ENCODE measurements at places on chromosomes 4 and X.

DNA sequence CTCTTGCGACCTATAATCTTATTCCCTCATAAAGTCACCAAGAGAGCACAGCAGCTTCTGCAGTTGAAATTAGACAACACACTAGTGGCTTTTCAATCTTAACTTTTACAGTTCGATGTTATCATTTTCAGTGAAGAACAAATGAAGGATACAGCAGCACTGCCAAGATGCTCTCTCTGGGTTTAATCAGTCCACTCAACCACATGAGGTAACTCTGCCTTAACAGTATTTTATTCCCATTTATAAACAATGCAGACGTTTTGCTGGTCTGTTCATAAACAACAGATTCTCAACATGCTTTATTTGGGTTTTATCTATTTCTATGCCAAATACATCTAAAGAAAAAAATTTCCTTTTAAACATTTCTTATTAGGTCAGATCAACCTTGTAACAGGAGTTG, 646.0 kb upstream of the FAM241A start:
- DNase-seq = no peak

GRCh38 chr4:156295676-156296195, 342.1 kb upstream of the CTSO start:
- no peak for DNase-seq

- no peak for DNase-seq
Measured at GRCh38 chrX:130114141-130114588, 3.9 kb upstream of the ELF4 start.

GRCh38 chrX:134734466-134734952, 76.2 kb upstream of the PLAC1 start:
- no peak for DNase-seq

GRCh38 chrX:136196691-136197155, 49.4 kb downstream of the FHL1 start:
- DNase-seq = no peak

- no peak for DNase-seq
Measured at GRCh38 chr4:189304809-189305208, 635.9 kb upstream of the FRG1 start.

GRCh38 chr4:150152766-150153165, 74.5 kb downstream of the DCLK2 start:
- no peak for DNase-seq

DNA sequence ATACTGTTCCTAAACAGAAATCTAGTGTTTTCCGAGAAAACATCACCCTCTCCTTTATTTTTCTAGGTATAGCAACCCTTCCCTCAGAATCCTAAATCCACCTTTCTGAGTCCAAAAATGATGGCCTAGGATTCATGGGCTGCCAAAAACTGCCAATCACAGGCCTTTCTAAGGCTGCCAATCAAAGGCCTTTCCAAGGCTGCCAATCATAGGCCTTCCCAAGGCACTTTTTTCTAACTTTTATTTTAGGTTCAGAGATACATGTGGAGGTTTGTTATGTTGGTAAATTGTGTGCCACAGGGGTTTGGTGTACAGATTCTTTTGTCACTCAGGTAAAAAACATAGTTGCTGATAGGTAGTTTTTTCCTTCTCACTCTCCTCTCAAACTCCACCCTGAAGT, 673.7 kb downstream of the FAT4 start:
- no peak for DNase-seq

DNA sequence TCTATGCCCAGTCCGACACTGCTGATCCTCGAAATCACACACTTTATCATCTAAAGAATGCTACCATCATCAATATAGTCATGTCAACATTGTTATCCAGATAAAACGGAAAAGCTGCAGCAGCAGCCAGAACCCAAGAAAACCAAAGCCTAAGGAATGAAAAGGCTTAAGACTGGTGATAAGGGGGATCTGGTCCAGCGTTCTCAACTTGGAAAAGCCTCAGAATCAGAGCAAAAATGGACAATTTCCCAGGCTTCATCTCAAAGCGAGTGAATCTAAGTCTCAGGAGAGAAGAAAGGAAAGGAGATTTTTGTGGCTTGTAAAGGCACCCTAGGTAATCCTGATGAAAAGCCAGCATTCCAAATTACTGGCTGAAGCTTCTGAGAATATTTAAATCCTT, 8.2 kb downstream of the ZNF518B start:
- no peak for DNase-seq

DNA sequence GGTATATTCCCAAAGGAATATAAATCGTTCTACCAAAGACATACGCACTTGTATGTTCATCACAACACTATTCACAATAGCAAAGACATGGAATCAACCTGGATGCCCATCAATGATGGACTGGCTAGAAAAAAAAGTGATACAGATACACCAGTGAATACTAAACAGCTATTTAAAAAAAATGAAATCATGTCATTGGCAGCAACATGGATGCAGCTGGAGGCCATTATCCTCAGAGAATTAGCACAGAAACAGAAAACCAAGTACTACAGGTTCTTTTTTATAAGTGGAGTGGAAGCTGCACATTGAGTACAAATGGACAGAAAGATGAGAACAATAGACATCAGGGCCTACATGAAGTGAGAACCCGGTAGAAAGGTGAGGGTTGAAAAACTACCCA, 81.4 kb downstream of the ANTXR2 start:
- no peak for DNase-seq

- no peak for DNase-seq
Measured at GRCh38 chrX:109372291-109372690, 109.6 kb downstream of the GUCY2F start.

DNA sequence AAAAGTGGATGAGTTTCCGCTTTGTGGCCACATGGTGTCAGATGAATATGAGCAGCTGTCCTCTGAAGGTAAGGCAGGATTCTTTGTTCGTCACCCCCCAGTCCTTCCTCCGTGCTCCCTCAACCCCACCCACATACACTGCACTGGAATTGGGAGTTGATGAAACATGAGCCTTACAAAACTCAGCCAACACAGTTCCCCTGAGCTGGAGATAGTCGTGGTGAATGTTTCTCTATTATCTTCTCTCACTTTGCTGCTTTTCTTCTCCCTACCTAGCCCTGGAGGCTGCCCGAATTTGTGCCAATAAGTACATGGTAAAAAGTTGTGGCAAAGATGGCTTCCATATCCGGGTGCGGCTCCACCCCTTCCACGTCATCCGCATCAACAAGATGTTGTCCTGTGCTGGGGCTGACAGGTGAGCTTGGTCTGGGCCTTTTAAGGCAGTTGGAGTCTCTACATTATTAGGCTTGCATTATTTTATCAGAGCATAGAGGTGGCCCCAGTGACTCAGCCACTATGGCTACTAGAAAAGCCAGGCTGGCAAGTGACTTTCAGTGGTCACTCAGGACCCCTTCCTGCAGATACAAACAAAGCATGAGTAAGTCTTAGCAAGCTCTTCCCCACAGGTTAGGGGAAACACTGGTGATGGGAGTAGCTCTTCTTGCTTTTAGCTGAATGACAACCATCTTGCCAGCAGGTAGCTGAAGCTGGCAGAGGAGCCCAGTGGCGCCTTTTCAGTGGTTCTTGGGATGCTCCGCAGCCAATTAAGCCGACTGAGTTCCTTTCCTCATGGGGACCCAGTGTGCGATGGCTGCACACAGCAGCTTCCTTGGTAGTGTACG, 1.6 kb downstream of the RPL10 start:
- no peak for DNase-seq

DNA sequence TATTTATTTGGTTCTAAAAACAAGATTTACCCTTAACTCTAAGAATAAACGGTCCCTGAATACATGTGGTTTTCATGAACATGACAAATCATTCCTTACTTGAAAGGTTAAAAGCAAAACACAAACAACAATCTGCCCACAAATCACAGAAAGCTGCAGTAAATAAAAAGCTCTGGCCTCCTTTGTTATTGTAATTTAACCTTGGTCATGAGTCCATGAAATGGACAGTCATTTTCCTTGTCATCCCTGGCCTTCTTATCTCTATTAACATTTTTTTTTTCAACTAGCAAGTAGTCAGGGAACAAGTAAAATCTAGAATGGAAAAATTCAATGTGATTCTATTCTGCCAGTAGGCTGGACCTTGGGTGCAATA, 92.7 kb downstream of the SCD5 start:
- no peak for DNase-seq

DNA sequence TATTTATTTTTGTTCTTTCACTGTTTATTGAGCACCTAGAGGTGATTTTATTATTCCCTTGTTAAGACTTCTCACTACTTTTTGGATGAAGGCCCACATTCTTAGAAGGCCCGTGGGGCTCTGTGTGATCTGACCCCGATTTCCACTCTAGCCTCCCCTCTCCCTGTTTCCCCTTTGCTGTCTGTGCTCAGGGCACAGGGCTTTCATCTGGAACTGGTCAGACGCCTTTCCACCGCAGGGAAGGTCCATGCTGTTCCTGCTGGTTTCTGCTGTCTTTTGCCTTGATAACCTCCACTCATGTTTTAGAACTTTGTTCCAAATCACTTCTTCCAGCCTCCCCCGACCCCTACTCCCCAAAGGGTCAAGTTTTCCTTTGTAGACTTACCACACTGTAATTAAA, 31.3 kb upstream of the ANAPC4 start:
- no peak for DNase-seq

DNA sequence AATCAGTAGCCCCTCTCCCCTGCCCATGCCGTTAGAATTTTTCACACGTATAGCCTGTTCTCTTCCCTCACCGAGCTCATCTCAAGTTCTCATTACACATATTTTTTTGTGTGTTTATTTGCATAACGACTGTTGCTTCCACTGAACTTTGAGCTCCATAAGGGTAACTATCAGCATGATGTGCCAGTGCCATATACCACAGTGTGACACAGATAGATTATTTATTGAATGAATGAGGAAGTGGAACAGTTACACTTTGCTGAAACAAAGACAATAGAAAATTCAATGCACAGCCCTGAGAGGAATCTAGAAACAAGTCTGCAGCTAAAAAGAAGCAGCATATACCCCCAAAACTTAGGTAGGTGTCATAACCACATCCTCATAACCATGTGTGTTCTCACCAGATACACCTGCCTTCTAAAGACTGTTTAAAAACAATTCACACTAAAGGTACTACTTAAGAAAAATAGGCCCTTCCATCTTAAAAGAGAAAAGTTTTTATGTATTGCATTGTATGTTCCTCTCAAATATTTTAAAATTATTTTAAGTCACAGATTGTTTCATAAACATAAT, 389.9 kb downstream of the PACRGL start:
- no peak for DNase-seq

- no peak for DNase-seq
Measured at GRCh38 chr4:105560421-105560848, 8.0 kb downstream of the ARHGEF38 start.

DNA sequence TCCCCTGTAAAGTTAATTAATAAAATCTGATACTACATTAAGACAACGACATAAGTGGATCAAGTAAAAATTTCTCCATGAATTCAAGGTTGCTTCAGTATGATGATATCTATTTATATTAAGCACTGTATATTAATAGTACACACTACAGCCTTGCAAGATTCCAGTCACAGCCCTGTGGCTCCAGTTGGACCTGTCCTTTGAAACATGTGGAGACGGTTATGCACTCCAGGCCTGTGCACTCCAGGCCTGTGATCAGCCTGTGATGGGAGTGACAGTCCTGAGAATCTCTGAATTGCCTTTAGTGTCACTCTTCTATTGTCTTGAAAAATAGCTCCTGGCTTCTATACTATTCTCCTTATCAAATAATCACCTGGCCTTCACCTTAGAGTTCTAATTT, 981.1 kb upstream of the AGA start:
- no peak for DNase-seq

DNA sequence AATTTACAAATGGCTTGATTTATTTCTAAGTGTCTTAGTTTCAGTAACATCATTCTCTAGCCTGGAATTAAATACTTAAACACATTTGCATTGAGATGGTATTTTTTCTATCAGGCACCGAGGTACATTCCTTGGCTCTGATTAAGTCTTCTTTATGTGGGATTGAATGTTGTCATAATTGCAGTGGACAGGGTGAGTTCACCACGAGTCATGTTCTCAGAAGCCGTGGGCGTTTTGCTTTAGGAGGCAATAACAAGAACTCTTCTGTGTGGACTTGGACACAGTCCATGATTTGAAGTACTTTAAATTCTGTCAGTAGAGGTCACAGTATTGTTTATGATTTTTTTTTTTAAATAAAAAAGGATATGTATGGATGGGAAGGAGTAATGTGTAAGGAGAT, 57.1 kb upstream of the EFHC2 start:
- no peak for DNase-seq

- DNase-seq = no peak
Measured at GRCh38 chr4:26136615-26137014, 184.2 kb upstream of the RBPJ start.

GRCh38 chr4:159238631-159239030, 135.8 kb downstream of the RAPGEF2 start:
- DNase-seq = no peak

GRCh38 chrX:70252491-70252890, 7.5 kb downstream of the P2RY4 start:
- no peak for DNase-seq

- no peak for DNase-seq
Measured at GRCh38 chrX:129091097-129091496, 432.2 kb downstream of the SMARCA1 start.

- no peak for DNase-seq
Measured at GRCh38 chr4:5749568-5749967, 38.6 kb downstream of the EVC start.

DNA sequence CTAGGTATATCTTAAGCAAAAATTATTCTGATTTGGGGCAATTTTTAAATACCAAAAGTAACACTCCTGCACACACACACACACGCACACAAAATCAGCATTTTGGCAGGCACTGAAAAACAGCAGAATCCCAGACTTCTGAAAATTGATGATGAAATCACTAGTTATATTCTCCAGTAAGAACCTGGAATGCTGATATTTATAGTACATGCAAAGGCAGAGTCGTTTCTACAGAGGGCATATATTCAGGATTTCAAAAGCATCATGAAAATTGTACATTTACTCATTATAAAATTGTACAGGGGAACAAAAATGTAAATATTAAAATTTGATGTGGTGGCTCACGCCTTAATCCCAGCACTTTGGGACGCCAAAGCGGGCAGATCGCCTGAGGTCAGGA, 352.5 kb upstream of the PITX2 start:
- DNase-seq = no peak

DNA sequence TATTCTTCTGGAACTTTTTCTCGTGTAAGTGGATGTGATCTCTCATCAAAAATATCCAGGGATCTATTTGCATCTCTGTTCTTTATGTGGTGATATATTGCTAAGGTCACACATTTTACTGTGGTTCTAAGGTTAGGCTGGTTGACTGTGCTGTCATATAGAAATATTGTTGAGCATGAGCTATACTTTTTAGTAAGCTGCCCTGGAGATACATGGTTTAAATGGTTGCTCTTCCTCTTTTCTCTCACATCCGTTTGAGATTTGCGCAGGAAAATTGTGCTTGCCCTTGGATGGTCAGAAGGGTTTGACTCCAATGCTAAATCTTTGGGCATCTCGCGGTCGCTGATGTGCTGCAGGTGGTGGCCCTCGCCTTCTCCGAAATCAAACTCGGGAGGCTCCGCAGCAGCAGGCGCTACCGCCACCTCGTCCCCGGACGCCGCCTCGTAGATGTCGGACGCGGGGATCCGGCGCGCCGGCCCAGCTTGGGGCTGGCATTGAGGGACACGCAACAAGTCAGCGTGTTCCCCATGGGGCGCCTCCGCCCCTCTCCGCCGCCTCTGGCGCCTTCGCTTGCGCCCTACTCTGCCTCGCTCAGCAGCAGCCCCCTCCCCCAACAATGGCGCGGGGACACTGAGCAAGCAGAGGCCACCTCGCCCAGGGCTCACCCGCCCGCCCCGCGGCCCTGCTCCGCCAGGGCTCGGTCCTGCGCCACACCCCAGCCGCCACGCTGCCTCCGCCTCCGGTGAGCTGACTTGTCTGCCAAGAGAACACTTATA, 154.5 kb downstream of the MSN start:
- no peak for DNase-seq

GRCh38 chrX:143568467-143568866, 51.2 kb upstream of the SPANXN3 start:
- no peak for DNase-seq
